ENCODE measurements at places on chromosomes 13 and 19.

GRCh38 chr13:32791545-32792172 lies 205.4 kb downstream of the PDS5B start:
- peak; percentile 93 for ATAC-seq

GRCh38 chr19:41322451-41322850 lies 12.5 kb downstream of the CCDC97 start:
- no peak for ATAC-seq

GRCh38 chr19:11423791-11424181 lies 4.7 kb upstream of the RGL3 start:
- no peak for ATAC-seq

DNA sequence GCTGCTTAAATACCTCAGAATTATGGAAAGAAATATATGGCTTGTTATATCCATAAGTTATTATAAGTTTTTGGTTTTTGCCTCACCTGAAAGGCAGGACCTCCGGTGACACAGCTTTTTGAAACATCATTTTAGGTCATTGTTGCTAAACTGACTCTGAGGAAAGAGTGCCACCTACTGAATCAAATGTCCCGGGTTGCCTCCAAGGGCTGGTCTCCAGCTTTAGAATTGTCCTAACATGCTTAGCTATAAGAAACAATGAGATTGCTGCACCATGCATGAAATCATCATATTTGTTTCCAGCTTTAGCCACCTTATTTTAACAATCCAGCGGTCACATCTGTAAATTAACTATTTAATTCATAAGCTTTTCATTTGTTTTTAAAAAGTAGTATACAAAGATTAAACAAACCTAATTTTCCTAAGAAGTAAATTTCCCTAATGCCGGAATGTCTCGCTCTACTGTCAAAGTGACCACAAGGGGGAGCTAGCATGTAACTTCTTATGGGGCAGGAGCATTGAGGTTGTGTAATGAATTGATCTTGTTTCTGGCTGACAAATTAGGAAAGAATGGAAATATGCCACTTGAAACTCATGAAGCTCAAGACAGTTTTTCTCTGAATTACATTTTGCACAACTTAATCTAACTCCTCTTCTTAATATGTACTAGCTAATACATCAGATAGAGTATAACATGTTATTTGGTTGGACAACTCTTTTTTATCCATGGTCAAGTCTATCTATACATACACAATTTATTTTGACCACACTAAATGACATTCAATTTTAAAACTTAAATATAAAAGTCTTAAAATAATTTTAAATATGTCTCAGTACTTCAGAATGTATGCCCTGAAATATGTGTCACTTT lies 6.7 kb upstream of the PCDH17 start:
- ATAC-seq: no peak

GRCh38 chr13:108855737-108856387 lies 226.5 kb downstream of the MYO16 start:
- no peak for ATAC-seq

DNA sequence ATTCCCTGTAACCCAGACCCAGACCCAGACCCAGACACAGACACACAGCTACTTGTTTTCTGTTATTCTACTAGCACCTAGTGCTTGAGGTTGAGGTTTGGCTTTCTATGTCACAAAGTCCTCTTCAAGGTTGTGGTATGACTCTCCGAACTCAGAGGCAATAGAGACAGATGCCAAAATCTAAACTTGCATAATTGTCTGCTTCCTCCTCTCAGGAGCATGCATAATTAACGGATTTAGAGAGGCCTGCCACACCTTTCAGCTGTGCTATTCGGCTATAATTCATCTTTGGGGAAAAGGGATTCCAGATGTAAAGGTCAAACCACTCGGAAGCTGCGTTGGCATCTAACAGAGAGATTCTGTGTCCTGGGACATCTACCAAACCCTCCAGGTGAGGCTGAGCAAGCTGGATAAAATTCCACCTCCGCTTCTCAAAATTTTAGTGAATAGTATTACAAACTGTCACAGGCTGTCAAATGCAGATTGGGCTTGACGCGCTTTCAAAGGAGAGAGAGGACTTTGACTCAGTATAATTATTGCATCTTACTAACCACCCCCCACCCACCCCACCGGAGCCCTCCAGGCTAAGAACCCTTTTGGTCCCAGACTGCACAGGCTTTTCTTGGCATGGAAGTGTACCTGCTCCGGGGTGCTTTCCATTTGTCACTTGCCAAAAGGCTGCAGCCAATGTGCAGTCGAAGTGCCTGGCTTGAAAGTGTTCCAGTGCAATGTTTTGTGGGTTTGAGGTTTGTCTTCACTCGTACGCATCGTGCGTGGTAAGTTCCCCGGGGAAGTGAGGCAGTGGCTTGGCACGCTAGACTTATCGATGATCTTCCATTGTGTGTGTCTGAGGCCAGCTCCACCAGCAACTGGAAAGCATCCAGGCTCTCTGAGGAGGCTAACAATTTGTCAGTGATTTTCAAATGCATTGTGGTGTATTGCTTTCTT lies 194.1 kb downstream of the TDRD3 start:
- ATAC-seq: no peak

DNA sequence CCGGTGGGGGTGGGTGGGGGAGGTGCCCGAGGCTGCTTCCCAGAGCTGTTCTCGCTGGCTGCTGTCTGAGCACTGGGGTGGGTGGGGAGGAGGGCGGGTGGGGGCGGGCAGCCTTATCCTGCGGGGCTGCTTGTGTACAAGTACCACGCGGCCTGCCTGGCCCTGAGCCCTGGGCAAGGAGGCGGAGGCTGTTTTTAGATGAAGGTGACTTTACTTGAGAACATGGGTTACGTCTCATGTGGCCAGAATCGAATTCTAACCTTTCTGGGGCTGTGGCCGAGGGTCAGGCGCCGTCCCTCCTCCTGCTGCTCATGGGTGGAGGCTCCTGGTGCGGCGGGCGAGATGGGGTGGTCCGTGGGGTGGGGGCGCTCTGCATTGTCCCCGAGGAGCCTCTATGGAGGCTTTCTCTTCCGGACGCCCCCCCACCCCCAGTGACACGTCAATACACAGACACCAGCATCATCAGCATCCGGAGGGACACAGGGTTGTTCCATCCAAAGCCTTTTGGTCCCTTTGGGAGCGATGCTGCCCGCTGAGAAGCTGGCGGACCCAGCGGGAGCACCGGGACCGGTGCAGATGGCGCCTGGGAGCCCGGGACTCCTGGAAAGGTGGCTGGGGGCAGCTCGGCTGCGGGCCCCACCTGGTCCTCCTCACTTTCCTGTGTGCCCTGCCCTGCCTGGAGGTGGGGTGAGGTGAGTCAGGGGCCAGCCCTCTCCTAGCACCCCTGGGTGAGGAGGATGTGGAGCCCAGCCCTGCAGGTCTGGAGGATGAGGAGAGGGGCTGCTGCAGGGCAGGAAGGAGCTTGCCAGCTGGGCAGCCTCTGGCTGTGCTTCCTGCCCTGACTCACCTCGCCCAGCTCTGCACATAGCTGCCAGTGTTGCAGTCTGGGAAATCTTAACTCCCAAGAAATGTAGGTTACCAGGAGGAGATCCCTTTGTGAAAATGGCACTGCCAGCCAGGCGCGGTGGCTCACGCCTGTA lies 3.4 kb downstream of the BSG start:
- no peak for ATAC-seq

DNA sequence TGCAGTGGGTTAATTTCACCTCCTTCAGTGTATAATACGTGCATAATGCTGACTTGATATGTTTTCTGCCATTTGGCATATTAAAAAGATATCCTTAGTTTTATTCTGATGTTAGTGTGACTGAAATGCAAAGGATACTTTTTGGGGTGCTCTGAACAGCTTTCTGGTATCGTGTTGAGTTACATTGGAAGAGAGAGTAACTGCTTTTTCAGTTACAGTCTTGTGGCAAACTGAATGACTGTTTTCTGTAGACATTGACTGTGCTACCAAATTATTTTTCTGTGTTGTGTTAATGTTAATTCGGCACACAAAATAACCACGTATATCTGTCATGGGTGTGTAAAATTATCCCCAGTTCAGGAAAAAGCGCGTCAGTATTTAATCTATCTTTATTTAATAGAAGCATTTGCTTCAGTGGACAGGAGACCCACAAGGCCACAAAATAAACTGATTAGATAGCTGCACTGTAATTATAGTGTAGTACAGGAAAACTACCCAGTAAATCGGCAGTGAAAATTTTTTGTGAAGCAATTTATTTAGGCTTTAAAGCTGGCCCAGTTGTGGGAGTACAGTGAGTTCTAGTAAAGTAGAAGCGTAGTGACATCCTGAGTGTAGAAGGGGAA lies 2.5 kb downstream of the URI1 start:
- peak; percentile 31 for ATAC-seq

DNA sequence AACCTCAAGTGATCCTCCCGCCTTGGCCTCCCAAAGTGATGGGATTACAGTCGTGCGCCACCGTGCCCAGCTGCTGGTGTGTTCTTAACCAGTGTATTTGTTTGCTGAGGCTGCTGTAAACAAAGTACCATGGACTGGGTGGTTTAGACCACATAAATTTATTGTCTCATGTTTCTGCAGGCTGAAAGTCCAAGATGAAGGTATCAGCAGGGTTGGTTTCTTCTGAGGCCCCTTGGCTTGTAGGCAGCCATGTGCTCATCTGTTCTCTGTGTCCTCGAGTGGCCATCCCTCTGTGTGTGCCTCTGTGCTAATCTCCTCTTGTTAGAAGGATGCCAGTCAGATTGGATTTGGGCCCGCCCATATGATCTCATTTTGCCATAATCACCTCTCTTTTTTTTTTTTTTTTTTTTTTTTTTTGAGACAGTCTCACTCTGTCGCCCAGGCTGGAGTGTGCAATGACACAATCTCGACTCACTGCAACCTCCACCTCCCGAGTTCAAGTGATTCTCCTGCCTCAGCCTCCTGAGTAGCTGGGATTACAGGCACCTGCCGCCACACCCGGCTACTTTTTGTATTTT lies 31.8 kb downstream of the PEX11G start:
- ATAC-seq: peak; percentile 62

DNA sequence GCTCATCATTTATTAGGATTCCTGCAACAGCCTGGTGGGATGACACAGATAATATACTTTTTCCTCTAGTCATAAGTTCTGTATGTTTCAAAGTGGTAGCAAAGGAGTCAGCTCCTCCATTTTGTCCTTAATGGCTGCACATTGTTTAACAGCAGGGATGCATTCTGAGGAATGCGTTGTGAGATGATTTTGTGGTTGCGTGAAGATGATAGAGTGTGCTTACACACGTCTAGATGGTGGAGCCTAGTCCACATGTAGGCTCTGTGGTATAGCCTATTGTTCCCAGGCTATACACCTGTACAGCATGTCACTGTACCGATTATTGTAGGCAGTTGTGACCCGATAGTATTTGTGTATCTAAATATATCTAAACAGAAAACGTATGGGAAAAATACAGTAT lies 4.6 kb downstream of the SMARCA4 start:
- ATAC-seq: no peak

DNA sequence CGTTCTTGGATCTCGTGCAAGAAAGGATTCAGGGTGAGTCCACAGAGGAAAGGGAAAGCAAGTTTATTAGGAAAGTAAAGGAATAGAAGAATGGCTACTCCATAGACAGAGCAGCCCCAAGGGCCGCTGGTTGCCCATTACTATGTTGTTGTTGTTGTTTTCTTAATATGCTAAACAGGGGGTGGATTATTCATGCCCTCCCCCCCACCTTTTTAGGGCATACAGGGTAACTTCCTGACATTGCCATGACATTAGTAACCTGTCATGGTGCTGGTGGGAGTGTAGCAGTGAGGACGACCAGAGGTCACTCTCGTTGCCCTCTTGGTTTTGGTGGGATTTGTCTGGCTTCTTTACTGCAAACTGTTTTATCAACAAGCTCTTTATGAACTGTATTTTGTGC lies 29.1 kb upstream of the PCDH9 start:
- no peak for ATAC-seq

Data from activated T-helper 17 cell treated with anti-CD3 and anti-CD28 coated beads, Interleukin-2, amount 50 U/mL, for 72 hours (primary cell).